ENCODE measurements at places on chromosomes 5 and 9. TPM values are rescaled to one million over a fixed set of nuclear protein-coding genes. Genes with fewer than 3 reads are reported as not detected.

The RANBP3L gene
- total RNA-seq, result 0.40 TPM

GRCh38 chr5:102218159-102218558 is 77.9 kb downstream of the SLCO4C1 start:
- DNase-seq, result no peak

- peak; percentile 76 for DNase-seq
These were observed 76.2 kb downstream of the INSYN2B start for GRCh38 chr5:169904059-169904458.

DNA sequence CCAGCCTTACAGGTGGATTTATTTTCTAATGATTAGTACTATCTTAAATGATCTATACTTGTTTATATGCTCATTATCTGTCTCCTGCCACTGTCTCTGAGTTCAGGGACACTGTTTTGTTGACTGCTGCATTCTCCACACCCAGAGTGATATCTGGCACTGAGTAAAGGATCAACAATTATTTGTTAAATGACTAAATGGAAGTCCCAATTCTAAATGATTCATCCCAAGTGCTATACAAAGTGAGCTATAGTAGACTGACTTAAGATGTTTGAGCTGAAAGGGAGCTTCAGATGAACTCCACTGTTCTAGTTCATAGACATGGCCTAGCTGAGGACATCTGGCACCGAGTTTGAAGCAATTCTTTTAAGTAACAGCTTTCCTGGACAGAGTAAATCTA is 40.5 kb downstream of the ITGA2 start:
- no peak for DNase-seq

- DNase-seq, result peak; percentile 51
These were observed 478.9 kb downstream of the PSAT1 start for GRCh38 chr9:78775696-78776295.

DNA sequence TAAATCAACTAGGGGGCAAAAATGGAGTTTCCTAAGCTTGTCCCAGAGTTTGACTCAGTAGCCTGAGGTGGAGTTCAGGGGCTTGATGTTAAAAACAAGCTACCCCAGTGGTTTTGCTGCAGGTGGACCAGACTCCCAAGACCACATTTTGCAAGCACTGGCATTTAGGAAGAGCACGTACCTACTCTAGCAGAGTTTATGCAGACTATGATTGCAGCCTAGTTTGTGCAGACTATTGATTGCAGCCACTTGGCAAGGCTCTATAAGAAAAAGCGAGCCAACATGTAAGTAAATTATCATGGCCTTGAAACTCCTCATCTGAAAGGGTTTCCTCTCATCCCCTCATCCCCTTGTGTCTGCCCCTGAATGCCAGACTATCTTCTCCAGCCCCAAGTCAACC is 102.0 kb upstream of the CCDC152 start:
- no peak for DNase-seq

DNA sequence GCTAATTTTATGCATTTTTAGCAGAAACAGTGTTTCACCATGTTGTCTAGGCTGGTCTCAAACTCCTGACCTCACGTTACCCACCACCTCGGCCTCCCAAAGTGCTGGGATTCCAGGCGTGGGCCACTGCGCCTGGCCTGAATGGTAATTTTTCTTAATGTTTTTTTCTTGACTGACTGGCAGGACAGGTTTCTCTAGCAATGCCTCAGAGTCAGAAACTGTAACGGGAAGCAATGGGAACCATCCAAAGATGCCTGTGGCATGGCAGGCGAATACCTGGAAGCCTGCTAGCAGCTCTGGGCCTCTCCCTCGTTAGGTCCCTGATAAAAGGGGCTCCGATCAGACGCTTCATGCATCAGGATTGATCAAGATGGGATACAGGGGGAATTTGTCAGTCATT is 639.2 kb downstream of the NR2F1-AS1 start:
- DNase-seq, result no peak

DNA sequence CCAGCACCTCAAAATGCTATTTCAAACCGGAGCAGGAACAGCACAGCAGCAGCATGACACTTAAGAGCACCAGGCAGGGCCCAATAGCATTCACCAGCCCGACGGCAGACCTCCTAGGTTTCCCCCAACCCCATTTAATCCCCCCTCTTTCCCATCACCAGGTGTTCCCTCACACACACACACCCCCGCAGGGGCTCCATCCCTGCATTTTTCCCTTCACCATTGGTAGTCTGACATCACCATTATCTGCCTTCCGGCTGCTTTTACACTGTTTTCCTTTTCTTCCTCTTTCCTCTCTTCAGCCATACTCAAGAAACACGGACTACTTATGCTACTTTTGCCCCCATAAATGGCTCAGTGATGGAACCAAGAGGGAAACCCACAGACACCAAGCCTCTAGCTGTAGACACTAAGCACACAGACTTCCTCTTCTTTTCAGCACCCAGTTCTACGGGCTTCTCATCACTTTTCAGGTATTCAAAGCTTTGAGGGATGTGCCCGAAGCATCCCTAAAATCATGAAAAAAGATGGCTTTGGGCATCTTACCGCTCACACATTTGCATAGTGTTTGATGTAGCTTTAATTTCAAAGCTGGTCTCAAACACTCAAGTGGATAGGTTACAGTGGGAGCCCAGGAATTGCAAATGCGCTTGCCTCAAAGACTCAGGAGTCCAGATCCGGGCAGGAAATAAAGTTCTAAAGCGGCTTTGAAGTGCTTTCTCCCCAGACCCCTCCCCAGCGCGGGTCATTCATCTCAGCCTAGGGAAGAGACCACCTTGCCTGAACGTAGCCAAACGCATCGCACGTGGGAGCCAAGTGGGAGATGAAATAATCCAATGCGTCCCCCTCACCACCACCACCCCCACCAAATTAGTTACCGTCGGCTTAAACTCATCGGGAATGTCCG is 141.5 kb downstream of the TSSK1B start:
- peak; percentile 55 for DNase-seq

DNA sequence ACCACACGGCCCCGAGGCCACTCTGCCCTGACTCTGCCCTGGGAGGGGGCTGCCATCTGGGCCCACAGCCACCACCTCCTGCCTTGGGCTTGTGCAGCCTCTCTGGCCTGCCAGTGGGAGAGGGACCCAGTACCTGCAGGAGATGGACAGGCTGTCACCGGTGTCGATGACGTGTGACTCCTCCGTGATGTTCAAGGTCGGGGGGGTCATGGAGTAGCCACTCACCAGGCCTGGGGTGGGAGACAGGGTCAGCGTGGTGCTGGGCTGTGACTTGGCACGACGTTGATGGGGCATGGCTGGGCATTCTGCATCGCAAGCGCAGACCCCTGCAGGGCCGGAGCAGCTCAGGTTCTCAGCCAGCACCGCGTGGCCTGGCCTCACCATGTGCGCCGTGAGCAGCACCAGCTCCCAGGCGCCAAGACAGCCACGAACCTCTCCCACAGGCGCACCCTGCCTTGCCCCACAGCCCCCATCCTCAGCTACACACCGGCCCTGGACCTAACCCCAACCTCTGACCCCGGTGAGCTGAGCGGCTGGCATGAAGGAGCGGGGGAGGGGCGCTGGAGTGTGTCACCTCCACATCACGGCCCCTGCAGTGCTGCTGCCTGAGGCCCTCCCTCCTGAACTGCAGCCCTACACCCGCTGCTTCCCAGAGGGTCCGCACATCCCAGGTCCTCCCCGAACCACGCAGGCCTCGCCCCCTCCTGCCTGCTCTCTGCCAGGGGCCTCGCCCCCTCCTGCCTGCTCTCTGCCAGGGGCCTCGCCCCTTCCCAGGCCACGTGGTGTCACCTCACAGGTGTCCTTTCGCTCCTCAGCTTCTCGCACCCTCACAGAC is 17.6 kb downstream of the FLT4 start:
- DNase-seq, result no peak

Data from muscle of leg (tissue), 16 donors.